Activated CD4-positive, alpha-beta T cell treated with anti-CD3 and anti-CD28 coated beads for 48 hours (primary cell): ENCODE measurements at places on chromosomes 16 and 17.

DNA sequence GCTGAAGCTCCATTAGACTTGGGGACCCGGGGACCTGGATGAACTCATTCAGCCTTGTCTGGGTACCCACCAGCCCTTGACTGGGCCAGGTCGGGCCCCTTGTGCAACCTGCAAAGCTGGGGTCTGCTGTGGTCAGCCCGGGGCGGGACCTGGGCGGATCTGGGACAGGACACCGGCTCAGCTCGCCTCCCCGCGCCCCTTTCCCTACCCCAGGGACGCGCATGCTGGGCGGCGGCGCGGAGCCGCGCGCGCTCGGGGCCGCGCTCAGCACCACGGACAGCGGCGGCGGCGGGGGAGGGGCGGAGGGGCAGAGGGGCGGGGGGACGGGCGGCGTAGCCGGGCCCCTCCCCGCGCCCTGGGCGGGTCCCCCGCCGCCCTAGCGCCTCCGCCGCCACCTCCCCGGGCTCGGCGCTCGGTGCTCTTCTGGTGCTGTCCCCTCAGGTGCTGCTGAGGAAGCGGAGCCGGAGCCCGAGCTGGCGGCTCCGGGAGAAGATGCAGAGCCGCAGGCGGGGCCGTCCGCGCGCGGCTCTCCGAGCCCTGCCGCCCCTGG lies 7.4 kb downstream of the ACD start:
- DNase-seq: no peak

- no peak for DNase-seq
Measured at GRCh38 chr16:47142486-47142820, 1.3 kb downstream of the NETO2 start.

DNA sequence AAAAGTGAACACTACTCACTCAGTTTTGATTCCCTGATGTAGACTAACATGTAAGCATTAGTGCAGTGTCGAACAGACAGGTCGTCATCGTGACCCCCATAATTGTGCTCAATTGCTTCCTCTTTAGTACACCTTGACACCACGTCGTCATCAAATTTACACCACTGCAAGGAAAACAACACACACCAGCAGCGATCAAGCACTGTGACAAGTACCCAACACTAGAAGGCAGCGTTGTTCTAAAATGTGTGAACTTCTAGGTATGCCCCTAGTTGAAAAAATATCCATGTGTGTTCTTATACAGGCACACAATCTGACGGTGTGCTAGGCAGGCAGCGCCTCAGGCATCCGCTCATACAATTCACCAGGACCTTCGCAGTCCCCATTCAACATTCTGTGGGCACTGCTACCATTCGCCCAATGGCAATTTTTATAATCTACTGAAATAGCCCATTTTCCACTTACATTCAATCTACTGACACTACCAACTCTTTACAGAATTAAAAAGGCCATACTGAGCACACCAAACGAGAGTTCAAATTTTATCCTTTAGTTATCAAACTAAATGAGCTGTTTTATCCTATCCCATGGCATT lies 23.1 kb downstream of the LITAFD start:
- DNase-seq: no peak

GRCh38 chr16:84180519-84181140 lies 6.2 kb downstream of the TAF1C start:
- DNase-seq: no peak

- DNase-seq: no peak
Measured at GRCh38 chr17:34110315-34110714, 144.8 kb upstream of the CCL2 start.

DNA sequence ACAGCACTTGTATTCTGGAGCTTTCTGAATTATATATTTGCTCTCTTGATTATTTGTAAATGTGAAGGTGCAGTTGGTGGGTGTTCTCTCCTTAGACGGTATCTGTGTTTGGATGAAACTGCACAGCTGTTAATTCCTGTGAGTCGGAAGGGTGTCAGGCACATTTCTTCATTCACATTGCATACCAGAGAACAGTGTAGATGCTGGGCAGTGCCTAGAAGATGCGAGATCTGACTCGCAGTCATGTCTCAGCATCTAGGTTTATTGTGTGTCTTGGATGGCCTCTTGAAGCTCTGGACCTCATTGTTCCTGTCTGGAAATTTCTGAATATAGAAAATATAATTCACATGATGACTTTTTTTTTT lies 61.2 kb downstream of the CLEC16A start:
- DNase-seq: no peak

GRCh38 chr17:20784100-20784665 lies 204.7 kb downstream of the CDRT15L2 start:
- no peak for DNase-seq

- DNase-seq: peak; percentile 1
Measured at GRCh38 chr16:1787322-1788094, 4.7 kb downstream of the NUBP2 start.

- DNase-seq: no peak
Measured at GRCh38 chr17:33451221-33451620, 158.1 kb upstream of the ASIC2 start.

DNA sequence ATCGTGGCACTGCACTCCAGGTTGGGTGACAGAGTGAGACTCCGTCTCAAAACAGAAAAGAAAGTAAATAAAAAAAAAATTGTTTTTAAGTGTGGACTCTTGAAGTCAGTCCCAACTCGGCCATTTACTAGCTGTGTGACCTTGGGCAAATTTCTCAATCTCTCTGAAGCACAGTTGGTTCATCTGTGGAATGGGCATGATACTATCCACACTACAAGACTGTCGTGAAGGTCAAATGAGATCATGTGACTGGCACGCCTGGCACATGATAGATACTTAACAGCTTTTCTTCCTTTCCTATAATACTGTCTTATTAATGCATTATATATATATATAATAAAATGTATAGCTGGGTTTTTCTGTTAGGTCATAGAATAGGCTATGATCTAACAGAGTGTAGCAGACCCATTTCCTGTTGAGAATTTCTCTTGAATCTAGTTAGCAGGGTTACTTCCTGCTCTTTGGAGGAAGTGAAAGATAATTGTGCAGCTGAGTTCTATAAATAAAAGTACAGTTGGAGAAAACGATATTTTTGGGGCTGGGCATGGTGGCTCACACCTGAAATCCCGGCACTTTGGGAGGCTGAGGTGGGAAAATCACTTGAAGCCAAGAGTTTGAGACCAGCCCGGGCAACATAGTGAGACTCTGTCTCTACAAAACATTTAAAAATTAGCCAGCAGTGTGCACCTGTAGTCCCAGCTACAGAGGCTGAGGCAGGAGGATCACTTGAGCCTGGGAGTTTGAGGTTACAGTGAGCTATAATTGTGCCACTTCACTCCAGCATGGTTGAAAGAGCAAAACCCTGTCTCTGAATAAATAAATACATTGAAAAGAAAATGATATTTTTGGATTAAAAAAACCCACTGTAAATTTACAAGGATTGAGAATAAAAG lies 7.3 kb downstream of the MILR1 start:
- DNase-seq: no peak
